Posterior cingulate gyrus (tissue), 11 donors: ENCODE measurements at places on chromosomes 3 and 15.

DNA sequence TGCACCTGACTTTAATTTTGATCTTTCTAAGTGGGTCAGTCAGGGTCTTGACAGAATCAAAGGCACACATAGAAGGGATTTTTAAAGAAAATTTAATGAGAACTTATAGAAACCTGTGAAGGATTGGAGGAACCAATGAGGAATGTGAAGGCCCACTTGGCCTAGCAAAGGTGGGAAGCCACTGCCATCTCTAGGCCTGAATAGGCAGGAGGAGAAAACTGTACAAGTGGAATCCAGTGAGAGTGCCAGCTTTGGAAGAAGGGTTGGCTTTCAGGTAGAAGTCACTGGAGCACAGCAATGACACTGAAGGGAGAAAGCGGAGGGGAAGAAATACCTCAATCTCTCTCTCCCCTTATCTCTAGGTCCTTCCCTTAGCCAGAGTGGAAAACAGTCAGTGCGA, 380.7 kb upstream of the KCNMB2 start:
- no peak for DNase-seq

DNA sequence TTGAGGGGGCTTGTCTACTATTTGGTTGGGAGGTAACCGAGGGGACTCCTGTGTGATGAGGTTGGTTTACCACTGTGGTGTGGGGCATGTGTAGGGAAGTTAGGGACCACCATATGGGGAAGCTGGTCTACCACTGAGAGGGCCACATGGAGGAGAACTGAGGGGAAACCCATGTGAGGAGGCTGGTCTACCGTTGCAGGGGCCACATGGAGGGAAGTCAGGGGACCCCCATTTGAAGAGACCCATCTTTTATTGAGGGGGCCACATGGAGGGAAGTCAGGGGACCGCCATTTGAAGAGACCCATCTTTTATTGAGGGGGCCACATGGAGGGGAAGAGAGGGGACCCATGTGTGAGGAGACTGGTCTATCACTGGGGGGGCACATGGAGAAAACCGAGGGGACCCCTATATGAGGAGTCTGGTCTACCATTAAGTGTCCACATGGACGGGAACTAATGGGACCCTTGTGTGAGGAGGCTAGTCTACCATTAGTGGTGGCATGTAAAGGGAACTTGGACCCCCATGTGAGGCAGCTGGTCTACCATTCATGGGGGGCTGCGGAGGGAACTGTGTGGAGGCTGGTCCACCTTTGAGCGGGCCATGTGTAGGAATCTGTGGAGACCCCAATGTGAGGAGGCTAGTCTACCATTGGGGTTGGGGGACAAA, 165.5 kb downstream of the FBLN2 start:
- no peak for DNase-seq

GRCh38 chr3:100047455-100048141, 66.7 kb downstream of the FILIP1L start:
- DNase-seq, result no peak

DNA sequence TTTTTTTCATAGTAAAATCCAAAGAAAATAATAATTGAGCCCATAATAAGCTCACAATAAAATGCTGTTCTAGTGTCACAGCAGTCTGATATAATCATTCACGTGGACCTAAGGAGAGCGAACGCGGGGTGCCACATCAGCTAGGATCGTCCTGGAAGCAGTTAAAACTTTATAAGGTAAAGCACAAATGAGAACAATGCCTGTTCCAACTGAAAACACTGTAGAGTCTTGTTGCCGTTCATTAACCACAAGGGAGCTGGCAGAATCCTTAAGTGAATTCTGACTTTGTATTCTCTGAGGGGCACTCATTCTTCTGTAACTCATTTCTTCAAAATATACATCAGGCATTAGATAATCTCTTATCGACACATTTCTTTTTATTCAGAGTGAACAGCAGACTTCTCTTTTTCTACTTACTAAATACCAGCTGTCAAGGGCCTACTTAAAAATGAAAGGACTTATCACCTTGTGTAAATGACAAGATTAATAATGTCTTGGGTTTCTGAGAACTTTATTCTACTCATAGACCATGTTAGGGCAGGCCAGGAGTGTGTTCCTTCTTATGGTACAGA, 524.6 kb downstream of the MECOM start:
- DNase-seq, result no peak

- DNase-seq, result no peak
These were observed 505.4 kb downstream of the ZIC1 start for GRCh38 chr3:147914532-147914931.

DNA sequence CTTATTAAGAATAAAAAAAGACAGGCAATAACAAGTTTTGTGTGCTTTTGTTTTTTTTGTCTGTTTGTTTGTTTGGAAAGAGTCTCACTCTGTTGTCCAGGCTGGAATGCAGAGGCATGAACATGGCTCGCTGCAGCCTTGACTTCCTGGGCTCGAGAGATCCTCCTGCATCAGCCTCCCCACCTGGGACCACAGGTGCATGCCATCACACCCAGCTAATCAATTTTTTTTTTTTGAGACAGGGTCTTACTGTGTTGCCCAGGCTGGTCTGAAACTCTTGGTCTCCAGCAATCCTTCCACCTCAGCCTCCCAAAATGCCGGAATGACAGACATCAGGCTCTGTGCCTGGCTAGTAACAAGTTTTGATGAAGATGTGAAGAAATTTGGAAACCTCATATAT, 73.1 kb upstream of the GCNT3 start:
- no peak for DNase-seq

DNA sequence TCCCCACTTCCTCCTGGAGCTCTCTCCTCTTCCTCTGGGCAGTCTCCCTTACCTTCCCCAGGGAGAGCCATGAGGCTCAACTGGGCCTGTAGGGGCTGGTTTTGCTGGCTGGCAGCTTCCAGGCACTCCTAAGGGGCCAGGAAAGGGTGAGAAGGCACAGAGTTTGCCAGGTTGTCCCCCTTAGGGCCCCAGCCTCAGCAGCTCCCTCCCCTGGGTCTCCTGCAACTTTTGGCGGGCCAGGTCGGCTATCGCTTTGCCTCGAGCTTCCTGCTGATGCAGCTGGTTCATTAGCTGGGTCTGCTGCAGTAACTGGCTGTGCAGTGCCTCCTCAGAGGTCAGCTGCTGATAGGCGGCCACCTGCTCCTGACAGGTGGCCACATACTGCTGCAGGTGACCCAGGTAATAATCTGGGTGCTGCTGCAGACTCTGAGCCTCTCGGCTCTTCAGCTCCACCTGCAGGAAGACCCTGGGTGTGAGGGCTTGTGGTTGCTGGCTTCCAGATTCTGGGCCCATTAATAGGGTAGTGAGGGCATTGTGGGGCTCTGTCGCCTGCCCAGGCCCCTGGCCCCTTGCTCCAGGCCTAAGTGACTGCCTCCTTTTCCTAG, 29.7 kb upstream of the OR4F6 start:
- no peak for DNase-seq

GRCh38 chr15:56984681-56985481, 66.4 kb downstream of the TCF12 start:
- no peak for DNase-seq

- no peak for DNase-seq
These were observed 137.9 kb downstream of the ADAMTS9 start for GRCh38 chr3:64549869-64550268.

DNA sequence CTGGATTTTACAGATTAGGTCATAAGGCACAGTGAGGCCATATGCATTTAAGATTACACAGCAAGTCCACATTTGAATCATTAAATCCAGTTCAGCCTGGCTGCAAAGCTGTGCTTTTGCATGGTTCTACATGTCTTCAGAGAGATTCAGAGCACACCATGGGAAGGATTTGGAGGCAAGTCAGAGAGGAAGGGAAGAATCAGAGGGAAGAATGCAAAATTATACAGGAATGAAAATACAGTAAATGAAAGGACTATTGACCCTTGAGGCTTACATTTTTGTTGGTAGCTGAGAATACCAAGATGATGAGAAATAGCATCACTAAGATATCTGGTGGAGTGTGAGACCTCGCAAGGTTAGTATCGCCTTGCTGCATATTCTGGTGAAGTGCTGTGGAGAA, 13.9 kb downstream of the FILIP1L start:
- no peak for DNase-seq

DNA sequence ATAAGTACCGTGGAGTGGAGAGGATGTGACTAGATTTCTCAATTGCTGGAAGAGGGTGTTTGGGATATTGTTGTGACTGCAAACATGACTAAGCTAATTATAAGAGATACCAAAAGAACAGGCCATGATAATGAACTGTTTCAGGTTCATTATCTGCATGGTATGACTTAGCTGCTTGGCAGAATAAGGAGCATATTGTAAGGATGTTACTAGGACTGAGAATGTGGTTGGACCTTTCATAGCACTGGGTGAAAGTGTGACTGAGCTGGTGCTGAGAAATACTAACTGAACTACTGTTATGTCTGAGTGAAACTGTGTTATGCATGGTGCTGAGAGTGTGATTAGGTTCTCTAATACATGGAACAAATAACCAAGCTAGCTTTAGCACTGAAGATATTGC, 11.0 kb downstream of the SCN10A start:
- DNase-seq, result no peak

DNA sequence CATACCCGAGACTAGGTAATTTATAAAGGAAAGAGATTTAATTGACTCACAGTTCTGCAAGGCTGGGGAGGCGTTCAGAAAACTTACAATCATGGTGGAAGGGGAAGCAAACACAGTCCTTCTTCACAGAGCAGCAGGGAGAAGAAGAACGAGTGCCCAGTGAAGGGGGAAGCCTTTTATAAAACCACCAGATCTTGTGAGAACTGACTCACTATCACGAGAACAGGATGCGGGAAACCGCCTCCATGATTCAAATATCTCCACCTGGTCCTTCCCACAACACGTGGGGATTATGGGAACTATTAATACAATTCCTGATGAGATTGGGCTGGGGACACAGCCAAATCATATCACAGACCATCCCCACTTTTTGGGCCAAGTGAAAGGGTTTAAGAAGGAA, 58.8 kb upstream of the CTXND1 start:
- no peak for DNase-seq

- no peak for DNase-seq
These were observed 71.5 kb upstream of the TNIK start for GRCh38 chr3:171531716-171532115.

DNA sequence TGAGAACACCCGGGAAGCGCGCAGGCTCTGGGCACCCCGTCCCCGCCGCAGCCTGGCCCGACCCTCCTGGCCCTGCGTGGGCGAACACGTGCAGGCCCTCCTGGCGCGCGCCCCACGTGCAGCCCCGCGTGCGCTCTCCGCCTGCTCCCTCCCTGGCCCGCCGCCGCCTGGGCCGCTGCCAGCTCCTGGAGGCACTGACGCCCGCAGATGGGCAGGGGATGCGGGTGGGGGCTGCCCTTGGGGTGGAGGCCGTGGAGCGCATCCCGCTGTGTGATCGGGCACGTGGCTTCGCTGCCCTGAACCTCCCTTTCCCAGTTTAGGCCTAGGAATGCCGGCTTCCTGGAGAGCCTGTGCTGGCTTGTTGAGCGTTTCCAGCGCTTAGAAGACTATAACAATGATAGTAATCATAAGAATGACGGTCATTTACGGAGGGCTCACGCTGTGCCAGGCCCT, 104.6 kb upstream of the SLC6A6 start:
- no peak for DNase-seq

GRCh38 chr3:153910387-153910786, 210.8 kb upstream of the ARHGEF26 start:
- no peak for DNase-seq

- DNase-seq, result no peak
These were observed 63.0 kb downstream of the ATP10A start for GRCh38 chr15:25799906-25800700.

GRCh38 chr3:111859061-111859973, at the start of gene PHLDB2:
PHLDB2 (plus strand) TSS chr3:111859265; CDS start chr3:111884078, 24,813 bp downstream.
- DNase-seq, result peak; percentile 13

GRCh38 chr3:55541016-55541415, 53.9 kb upstream of the WNT5A start:
- no peak for DNase-seq

- no peak for DNase-seq
These were observed 71.5 kb downstream of the PLCH1 start for GRCh38 chr3:155673421-155673820.

- peak; percentile 90 for DNase-seq
These were observed 49.1 kb upstream of the TJP1 start for GRCh38 chr15:29871401-29871800.

- no peak for DNase-seq
These were observed 476.9 kb upstream of the TBL1XR1 start for GRCh38 chr3:177674186-177674585.

DNA sequence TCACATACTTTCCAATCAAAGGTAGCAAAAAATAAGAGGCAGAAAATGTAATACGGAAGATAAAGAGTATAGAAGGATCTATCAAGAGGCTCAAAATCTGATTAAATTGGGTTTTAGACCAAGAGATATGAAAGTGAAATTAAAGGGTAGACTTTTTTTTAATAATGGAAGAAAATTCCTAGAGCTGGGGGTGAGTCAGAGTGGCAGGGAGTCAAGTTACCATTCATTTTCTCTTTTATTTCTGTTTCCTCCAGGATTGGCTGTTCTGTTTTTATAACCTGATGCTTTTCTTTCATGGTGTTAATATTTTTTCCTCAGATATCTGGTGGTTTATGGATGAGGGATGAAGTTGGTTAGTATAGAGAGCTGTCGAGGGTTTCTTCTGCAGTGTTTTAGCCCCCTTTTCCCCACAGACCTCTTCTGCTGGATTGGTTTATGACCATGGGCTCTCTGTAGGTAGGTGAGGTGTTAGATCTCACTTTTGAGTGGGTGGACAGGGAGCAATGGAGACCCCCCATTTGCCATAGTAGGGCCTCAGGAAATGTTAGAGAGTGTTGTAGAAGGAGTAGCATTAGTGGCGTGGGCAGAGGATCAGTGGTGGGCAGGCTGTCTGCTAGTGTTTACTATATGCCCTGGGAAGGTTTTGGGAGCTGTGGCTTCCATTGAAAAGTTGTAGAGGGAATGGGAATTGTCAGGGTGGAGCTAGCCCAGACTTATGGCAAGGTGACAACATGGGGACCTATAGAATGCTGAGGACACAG, 201.6 kb upstream of the GOLGA6L4 start:
- no peak for DNase-seq

- DNase-seq, result no peak
These were observed 36.1 kb upstream of the LIMD1 start for GRCh38 chr3:45558431-45558830.
